Skin of body (tissue), 3 donors: ENCODE measurements at places on chromosomes 12 and 14. TPM values are rescaled to one million over a fixed set of nuclear protein-coding genes. Genes with fewer than 3 reads are reported as not detected.

The FOXN4 gene
- 0.10 TPM for total RNA-seq

The ACRBP gene
- 0.99 TPM for total RNA-seq

The TSPAN8 gene
- 3.7 TPM for total RNA-seq

The UBE2N gene
- total RNA-seq: 69.3 TPM

The GPR33 gene
- total RNA-seq: not detected
